ENCODE measurements at places on chromosomes 16 and 17.

GRCh38 chr17:15431196-15431595, 36.2 kb downstream of the CDRT4 start:
- no peak for DNase-seq

GRCh38 chr17:34638526-34639260, 59.3 kb downstream of the TMEM132E start:
- no peak for DNase-seq

GRCh38 chr17:73420897-73421296, 109.1 kb upstream of the CDC42EP4 start:
- DNase-seq = no peak

- no peak for DNase-seq
Measured at GRCh38 chr16:11145173-11145818, 110.7 kb downstream of the SOCS1 start.

- no peak for DNase-seq
Measured at GRCh38 chr17:4566785-4567184, 6.4 kb upstream of the GGT6 start.

DNA sequence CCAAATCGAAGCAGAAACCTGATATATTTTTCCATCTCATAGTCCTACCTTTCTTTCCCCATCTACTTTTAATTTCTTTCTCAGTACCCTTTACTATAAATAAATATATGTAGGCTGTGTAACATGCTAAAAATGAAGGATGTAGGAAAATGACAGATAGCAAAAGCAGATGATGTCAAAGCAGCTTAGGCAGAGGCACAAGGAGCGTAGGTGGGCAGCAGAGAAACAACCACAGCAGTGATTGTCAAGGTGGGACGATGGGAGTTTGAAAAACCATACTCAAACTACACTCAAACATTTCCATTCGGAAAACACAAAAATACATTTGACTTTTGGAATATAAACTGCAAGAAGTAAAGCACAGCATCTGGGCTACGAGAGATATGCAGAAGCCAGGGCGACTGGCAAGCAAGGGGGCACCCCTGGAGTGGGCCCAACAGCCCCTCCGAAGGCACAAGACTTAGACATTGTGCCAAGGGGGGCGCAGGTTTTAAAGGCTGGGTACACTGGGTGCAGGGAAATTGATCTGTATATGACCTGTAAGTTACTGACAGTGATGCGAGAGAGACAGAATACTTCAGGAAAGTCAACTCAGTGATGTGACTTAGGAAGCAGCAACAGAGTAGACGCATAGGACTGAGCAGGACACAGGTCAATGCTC, 31.1 kb downstream of the SNN start:
- no peak for DNase-seq

GRCh38 chr17:40104594-40105486, 4.5 kb upstream of the NR1D1 start:
- DNase-seq = no peak

- DNase-seq = no peak
Measured at GRCh38 chr17:74935585-74936469, at the start of gene OTOP3. OTOP3 (plus strand) TSS chr17:74935898; CDS start chr17:74935922, 24 bp downstream.

DNA sequence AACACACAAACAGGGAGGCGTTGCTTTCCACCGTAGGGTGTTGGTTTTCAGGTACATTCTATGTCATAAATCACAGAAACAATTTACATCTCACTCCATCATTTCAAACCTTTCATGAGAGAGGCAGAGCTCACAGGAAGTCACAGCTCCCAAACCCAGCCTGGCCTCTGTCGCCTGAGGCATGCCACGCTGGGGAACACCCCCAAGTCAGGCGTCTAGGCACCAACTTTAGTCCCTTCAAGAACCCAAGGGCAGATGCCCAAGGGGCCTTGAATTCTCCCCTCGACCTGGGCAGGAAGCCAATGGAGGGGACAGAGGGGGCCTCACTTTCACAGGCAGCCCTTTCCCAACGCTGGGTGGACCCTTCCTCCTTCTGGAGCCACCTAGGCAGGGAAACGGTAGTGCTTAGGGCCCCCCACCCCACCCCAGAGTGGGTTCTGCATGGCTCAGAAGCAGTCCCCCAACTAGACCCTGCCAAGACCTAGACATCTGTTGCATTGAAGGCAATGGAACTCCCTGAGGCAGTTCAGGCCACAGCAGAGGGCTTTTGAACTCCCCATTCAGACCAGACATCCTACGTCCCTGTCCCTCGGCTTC, 10.6 kb downstream of the TBX4 start:
- DNase-seq = no peak

All from stimulated activated CD8-positive, alpha-beta memory T cell treated with anti-CD3 and anti-CD28 coated beads, Interleukin-2, amount 100 ng/mL, for 1 hour (primary cell).